ENCODE measurements at places on chromosomes 7 and 10. TPM values are rescaled to one million over a fixed set of nuclear protein-coding genes. Genes with fewer than 3 reads are reported as not detected.

GRCh38 chr7:14309432-14309831 is 320.0 kb upstream of the ETV1 start:
- H3K27me3 ChIP-seq = no peaks in the 10 kb centered on the region
- H3K4me1 ChIP-seq = no peaks in the 10 kb centered on the region
- no peak for DNase-seq
- H3K27ac ChIP-seq = no peak overlapping the region
- H3K36me3 ChIP-seq = no peaks in the 10 kb centered on the region

- no peak overlapping the region for H3K4me3 ChIP-seq
- H3K27ac ChIP-seq = no peak overlapping the region
- H3K36me3 ChIP-seq = no peaks in the 10 kb centered on the region
- DNase-seq = no peak
- H3K4me1 ChIP-seq = peaks cover 10% of the 10 kb centered on the region
These were observed 176.8 kb upstream of the AHR start for GRCh38 chr7:17121671-17122070.

- H3K4me1 ChIP-seq = no peaks in the 10 kb centered on the region
- H3K4me3 ChIP-seq = no peak overlapping the region
- H3K36me3 ChIP-seq = no peaks in the 10 kb centered on the region
- H3K27me3 ChIP-seq = no peaks in the 10 kb centered on the region
These were observed 108.8 kb upstream of the CDK1 start for GRCh38 chr10:60669501-60669900.

GRCh38 chr10:45660876-45661411 is 11.6 kb downstream of the ZFAND4 start:
- H3K36me3 ChIP-seq = peaks cover 38% of the 10 kb centered on the region
- no peaks in the 10 kb centered on the region for H3K4me1 ChIP-seq
- H3K27me3 ChIP-seq = no peaks in the 10 kb centered on the region
- no peak for DNase-seq

- H3K4me3 ChIP-seq = no peak overlapping the region
- peak overlapping the region; percentile 80 for H3K27ac ChIP-seq
- no peaks in the 10 kb centered on the region for H3K27me3 ChIP-seq
- peaks cover 59% of the 10 kb centered on the region for H3K4me1 ChIP-seq
- DNase-seq = no peak
- H3K36me3 ChIP-seq = peaks cover 3% of the 10 kb centered on the region
These were observed 3.1 kb upstream of the UPP1 start for GRCh38 chr7:48085942-48086341.

- no peak for DNase-seq
- no peak overlapping the region for H3K4me3 ChIP-seq
- H3K4me1 ChIP-seq = peaks cover 4% of the 10 kb centered on the region
- no peaks in the 10 kb centered on the region for H3K36me3 ChIP-seq
- H3K27ac ChIP-seq = no peak overlapping the region
These were observed 37.4 kb downstream of the LRRC72 start for GRCh38 chr7:16564023-16564380.

DNA sequence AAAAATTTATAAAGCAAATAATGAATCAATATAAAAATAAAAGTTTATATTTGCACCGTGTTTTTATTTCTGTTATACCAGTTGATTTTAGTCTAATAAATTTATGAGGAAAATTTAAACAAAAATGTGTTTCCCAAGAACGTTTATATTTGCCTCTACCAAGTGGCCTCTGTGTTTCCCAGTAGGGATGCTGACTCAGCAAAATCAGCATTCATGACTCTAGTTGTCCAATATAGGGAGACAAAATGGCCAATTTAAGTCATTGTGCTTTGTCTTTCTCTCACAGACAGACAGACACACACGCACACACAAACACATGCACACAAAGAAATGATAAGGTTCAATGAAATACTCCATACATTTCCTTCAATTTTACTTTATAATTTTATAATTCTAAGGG is 942.5 kb upstream of the ZWINT start:
- H3K36me3 ChIP-seq = no peaks in the 10 kb centered on the region
- DNase-seq = no peak
- no peaks in the 10 kb centered on the region for H3K27me3 ChIP-seq
- no peaks in the 10 kb centered on the region for H3K4me1 ChIP-seq
- no peak overlapping the region for H3K4me3 ChIP-seq

- H3K36me3 ChIP-seq = no peaks in the 10 kb centered on the region
- DNase-seq = no peak
- no peak overlapping the region for H3K27ac ChIP-seq
- no peaks in the 10 kb centered on the region for H3K4me1 ChIP-seq
These were observed 104.9 kb downstream of the ADK start for GRCh38 chr10:74255888-74256357.

DNA sequence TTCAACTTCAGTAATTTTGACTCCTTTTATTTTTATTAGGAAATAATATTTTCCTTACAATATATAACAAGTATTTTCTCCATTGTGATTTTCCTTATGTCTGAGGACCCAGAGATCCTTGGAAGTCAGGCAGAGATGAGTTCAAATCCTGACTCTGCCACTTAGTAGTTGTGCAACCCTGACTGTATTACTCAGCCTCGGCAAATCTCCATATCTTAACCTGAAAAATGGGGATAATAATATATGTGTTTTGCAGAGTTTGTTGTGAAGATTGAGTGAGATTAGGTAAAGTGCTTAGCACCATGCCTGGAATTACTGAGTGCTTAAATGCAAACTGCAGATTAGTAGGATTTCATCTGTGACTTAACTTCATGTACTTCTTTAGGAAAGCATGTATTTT is 120.5 kb upstream of the KLF14 start:
- DNase-seq = no peak
- H3K4me3 ChIP-seq = no peak overlapping the region
- no peaks in the 10 kb centered on the region for H3K27me3 ChIP-seq

DNA sequence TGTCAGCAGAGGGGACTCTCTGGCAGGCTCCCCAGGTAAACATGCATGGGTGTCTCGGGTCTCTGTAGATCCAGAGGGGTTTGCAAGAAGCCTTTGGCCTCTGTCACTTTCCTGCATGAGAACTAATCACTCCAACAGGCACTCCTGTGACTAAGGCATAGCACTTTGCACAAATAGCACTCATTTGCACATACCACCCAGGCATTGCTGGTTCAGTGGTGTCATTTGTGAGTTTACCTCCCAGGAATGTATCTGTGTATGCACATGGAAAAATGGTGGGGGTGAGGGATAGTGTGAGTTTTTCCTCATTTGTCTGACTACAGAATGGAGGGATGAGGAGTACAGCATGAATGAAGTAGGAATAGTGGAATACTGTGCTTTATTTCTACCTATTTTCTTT is 39.5 kb downstream of the CNNM1 start:
- no peaks in the 10 kb centered on the region for H3K36me3 ChIP-seq

GRCh38 chr10:113458451-113458850 is 94.4 kb upstream of the HABP2 start:
- no peak for DNase-seq
- H3K27ac ChIP-seq = no peak overlapping the region
- no peaks in the 10 kb centered on the region for H3K36me3 ChIP-seq
- H3K4me1 ChIP-seq = no peaks in the 10 kb centered on the region
- H3K4me3 ChIP-seq = no peak overlapping the region

Gene BTBD16
- total RNA-seq = not detected

Gene SEMA3C
- 1.2 TPM for total RNA-seq

Gene SCART1
- 5.6 TPM for total RNA-seq

Gene HDAC9
- 10.4 TPM for total RNA-seq

Gene IDI2
- not detected for total RNA-seq

Gene ACBD5
- 24.7 TPM for total RNA-seq

Gene CFAP70
- 2.6 TPM for total RNA-seq

Gene UBN2
- 12.5 TPM for total RNA-seq

All from CD4-positive, CD25-positive, alpha-beta regulatory T cell (primary cell).